ENCODE measurements at places on chromosomes 7 and 10. TPM values are rescaled to one million over a fixed set of nuclear protein-coding genes. Genes with fewer than 3 reads are reported as not detected.

OSBPL3 gene
- total RNA-seq, result 5.4 TPM

NKX2-3 gene
- total RNA-seq, result not detected

ELN gene
- 36.3 TPM for total RNA-seq

LSM8 gene
- total RNA-seq, result 19.9 TPM

SAP25 gene
- not detected for total RNA-seq

All from cardiac atrium fibroblast (primary cell).